ENCODE measurements at places on chromosomes 11 and 22. TPM values are rescaled to one million over a fixed set of nuclear protein-coding genes. Genes with fewer than 3 reads are reported as not detected.

Gene CNGA4
- total RNA-seq = 0.09 TPM

Gene OR52E5
- not detected for total RNA-seq

Gene CCDC179
- not detected for total RNA-seq

Gene GNAZ
- 3.7 TPM for total RNA-seq

Gene JHY
- total RNA-seq = 1.7 TPM

Gene TEX12
- 0.28 TPM for total RNA-seq

Gene SYCE3
- total RNA-seq = 0.37 TPM

Gene HEPHL1
- 0.14 TPM for total RNA-seq

Gene ANKK1
- under 0.01 TPM for total RNA-seq

Gene FAM227A
- total RNA-seq = 1.6 TPM

Gene ZP1
- total RNA-seq = 0.55 TPM

Gene TRPM5
- total RNA-seq = not detected

Gene OR52A1
- not detected for total RNA-seq

Measured in smooth muscle cell of bladder (primary cell).